Astrocyte (in vitro differentiated cells and primary cell): ENCODE measurements at places on chromosomes 2 and 18.

GRCh38 chr2:10775831-10776230 is 36.8 kb downstream of the PDIA6 start:
- no peak for DNase-seq

DNA sequence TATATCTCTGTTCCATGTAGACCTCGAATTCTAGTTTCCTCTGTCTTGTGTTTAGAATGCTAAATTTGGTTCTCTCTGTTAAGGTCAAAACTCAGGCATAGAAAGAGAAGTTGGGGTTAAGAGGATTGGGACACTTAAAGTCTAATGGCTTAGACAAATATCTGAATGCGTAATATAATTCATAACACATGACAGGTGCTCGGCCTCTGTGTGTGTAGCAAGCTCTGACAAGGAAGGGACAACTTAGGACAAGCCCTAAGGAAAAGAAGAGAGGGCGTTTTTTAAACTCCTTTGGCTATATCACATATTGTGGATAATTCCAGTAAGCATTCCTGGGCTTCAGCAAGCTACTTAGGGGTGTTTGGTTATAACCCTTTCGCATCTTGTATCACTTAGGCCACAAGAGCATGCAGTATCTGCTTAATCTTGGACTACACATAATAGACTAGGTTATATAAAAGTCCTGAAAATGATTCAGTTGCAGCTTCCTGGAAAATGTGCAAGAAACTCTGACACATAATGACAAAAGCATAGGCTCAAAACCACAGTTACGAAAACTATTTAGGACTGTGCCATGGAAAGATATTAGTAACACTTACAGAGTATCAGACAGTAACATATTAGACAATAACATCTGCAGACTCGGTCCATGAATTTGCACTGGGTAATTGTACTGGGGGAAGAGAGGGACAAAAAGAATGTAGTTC is 16.1 kb upstream of the CREB1 start:
- DNase-seq, result peak; percentile 99

DNA sequence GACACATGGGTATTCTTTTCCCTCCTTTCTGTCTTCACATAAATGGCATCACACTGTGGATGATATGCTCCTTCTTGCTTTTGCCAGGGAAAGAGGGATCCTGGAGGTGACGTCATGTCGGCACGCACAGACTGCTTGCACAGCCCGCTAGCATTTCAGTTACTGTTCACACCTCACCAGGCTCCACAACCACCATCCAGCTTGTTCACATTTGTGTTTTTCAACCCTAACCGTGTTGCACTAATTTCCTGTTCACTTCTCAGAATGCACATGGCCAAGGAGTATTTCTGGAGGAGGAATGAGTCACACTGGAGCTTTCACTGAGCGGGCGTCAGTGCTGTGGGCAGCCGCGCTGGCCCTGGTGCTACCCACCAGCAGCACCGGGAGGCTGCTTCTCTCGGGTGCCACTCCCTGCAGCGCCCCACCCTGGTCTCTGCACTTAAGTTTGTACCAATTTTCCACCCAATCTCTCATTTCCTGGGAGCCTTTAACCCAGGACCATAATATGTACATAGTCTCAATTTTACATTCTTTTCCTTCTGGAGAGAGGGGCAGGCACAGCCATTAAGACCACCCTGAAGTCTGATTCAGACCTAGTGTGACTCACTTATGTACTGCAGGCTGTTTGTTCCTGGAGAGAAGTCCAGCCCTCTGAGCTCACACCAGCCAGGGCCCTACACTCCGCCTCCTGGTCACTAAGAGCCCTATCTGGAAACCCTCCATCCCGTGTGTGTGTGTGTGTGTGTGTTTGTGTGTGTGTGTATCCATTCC is 65.1 kb downstream of the MBP start:
- peak; percentile 95 for DNase-seq

DNA sequence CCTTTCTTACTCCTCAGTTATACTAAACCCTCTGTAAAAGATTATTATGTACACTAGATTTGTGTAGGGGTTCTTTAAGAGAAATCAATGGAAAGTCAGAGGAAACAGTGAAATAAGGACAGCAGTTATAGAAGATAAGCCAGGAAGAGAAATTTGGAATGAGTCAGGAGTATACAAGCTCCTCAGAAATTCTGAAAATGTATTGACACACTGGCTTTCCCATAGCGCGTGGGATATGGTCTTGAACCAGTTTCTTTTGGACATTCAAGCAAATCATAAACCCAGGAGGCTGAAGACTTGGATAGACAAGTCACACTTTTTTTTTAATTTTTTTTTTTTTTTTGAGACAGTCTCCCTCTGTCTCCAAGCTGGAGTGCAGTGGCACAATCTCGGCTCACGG is 316.1 kb upstream of the MMADHC start:
- peak; percentile 29 for DNase-seq

DNA sequence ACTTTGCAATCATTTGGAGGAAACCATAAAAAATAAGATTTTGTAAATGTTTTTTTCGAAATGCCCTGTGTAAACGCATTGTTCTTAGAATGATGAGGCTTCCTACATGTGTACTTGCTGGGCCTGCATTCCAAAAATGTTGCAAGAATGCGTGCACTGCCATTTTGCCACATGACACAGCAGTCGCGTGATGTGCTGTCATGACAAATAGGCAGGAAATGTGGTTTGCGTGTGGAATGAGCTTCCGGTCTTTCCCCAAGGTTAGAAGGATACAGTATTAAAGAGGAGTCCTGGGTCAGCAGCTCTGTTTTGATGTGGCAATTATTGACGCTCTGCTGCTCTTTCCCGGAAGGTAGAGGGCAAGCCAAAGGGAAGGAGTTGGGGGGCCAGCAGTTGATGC is 18.1 kb upstream of the SERPINB2 start:
- DNase-seq, result no peak

- no peak for DNase-seq
These were observed 2.9 kb downstream of the SERTAD2 start for GRCh38 chr2:64650722-64651338.

- DNase-seq, result peak; percentile 33
These were observed 57.5 kb downstream of the MYL12B start for GRCh38 chr18:3319399-3319798.

- no peak for DNase-seq
These were observed 638 bp downstream of the RPS7 start for GRCh38 chr2:3575534-3576262.

GRCh38 chr2:130373808-130374365 is 18.0 kb downstream of the PTPN18 start:
- DNase-seq, result no peak

GRCh38 chr2:30729031-30729430 is 78.2 kb downstream of the CAPN13 start:
- no peak for DNase-seq

GRCh38 chr2:227462462-227462951 is 9.4 kb upstream of the AGFG1 start:
- no peak for DNase-seq

- no peak for DNase-seq
These were observed 88.8 kb downstream of the FHOD3 start for GRCh38 chr18:36386150-36386920.

DNA sequence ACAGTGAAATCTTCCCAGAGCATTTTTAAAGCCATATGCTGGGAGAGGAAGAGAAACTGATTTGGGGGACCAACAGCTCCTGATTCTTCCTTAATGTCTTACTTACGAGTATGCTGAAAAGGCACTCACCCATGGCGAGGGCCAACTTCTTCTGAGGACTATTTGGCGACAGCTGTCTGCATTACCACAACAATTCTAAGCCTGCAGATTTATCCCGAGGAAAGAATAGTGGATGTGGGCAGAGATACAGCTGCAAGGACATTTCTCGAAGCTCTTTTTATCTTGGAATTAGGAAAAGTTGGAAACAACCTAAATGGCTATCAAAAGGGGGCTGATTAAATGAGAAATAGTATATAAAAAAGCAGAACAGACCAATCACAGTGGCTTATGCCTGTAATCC is 40.3 kb upstream of the FHL2 start:
- DNase-seq, result peak; percentile 41

- DNase-seq, result no peak
These were observed 45.2 kb upstream of the NFU1 start for GRCh38 chr2:69482471-69482870.

- DNase-seq, result no peak
These were observed 381.6 kb downstream of the SUCLG1 start for GRCh38 chr2:84077496-84077895.

DNA sequence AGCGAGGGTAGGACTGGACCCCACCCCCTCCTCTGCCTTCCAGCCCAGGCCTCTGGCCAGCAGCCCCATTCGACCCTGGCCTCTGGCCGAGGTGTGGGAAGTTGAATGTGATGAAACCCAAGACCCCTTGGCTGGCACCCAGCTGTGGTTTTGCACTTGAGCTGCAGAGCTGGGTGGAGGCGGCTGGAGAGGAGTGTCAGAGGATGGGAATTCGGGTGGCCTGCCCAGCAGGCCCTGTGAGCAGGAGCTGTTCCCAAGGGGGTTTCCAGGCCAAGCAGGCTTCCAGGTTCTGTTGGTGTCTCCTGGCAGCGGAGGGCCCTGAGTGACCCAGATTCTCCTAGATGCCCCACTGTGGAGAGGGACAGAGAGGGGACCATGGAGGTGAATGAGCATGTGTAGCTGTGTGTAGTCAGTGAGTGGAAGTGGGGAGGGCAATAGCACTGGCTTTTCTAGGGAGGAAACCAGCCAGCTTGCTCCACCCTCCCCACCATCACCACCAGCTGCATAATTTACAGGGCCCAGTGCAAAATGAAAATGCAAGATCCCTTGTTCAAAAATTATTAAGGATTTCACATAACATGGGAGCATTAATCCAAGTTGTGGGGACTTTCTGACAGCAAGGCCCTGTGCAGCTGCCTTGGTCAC is 172.2 kb upstream of the HAAO start:
- peak; percentile 98 for DNase-seq

DNA sequence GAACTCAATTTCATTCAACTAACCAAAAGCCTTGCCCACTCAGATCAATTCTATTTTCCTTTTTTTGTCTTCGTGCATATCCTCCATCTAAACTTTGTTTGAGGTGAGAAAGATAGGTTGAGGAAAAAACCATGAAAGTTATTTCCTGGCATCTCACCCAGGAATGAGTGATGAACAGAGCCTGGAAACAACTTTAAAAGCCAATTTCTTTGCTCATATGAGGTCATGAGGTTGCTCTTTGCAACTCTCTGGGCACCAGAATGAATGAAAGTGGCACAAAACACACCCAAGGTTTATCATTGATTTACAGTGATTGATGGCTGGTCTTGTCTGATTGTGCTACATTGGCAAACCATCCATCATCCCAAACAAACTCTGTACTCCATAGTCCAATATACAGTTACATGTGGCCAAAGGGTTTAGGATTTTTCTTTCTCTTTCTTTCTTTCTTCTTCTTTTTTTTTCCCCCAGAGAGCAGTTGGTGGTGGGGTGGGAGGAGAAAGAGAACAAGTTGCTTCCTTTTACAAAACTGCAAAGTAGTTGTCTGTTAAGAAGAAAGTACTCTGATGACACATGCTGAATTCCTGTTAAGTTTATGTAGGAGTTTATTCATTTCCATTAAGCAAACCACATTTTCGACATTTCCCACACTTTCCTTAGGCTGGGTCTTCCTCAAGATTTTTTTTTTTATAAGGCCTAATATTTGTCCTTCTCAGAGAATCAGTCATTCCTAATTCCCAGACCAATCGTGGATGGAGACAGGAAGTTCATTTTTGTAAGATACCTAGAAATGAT is 575.9 kb upstream of the ZEB2 start:
- peak; percentile 93 for DNase-seq
